ENCODE measurements at places on chromosomes 4 and X.
A peak's percentile ranks its signal among the peaks of the same experiment; 100 is the strongest.

DNA sequence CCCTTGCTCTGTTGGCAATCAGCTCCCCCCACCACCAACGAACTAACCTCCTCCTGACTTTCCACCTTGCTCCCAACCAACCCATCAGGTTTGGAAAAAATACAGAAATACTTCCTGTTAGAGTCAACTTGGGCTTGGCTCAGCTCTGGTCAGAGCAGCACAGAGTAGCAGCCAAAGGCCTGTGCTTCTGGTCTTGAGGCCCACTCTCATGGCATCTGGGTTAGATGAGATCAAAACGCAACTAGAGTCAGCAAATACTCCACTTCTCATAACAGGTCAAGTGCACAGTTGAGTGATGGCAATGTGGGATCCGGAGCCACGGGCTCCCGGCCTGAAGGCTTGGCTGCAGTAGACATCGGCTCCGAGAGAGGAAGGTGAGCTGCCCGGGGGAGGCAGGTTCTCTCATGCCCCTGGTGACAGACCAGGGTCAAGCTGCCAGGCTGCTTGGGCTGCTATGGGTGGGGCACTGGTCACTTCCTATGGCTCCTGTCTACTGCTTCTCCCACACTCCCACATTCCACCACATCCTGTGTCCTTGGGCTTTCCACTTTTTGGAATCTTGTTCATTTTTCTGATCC is 34.8 kb downstream of the ZNF185 start:
- no peak for DNase-seq

- peak; percentile 60 for DNase-seq
These were observed at the start of gene RAB39B for GRCh38 chrX:155263854-155264628. TSS of gene RAB39B (minus strand) at chrX:155264491. CDS start at chrX:155264288, 203 bp downstream.

DNA sequence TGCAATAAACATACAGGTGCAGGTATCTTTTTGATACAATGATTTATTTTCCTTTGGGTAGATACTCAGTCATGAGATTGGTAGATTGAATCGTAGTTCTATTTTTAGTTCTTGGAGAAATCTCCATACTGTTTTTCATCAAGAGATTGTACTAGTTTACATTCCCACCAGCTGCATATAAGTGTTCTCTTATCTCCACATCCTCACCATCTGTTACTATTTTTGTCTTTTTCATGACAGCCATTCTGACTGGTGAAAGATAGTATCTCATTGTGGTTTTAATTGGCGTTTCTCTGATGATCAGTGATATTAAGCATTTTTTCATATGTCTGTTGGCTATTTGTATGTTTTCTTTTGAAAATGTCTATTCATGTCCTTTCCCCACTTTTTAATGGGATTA is 202.2 kb downstream of the RAPGEF2 start:
- no peak for DNase-seq

GRCh38 chrX:130245441-130245840 is 23.3 kb downstream of the ZNF280C start:
- peak; percentile 78 for DNase-seq

DNA sequence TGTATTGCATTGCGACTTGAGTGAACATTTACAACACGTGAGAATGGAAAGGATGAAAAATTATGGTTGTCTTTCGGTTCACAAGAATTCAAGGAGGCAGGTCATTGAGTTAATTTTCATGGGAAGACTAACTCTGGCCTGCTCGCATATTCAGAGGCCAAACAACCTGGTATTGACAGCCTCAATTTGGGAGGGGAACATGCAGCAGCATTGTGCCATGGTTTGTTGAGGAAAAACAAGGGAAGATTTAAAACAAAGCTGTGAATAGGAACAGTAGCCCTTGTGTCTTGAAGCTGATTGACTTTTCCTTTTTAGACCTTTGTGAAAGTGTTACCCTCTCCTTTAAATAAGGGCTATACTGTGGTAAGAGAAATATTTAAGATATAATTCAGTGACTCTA is 31.9 kb downstream of the FAT4 start:
- no peak for DNase-seq

DNA sequence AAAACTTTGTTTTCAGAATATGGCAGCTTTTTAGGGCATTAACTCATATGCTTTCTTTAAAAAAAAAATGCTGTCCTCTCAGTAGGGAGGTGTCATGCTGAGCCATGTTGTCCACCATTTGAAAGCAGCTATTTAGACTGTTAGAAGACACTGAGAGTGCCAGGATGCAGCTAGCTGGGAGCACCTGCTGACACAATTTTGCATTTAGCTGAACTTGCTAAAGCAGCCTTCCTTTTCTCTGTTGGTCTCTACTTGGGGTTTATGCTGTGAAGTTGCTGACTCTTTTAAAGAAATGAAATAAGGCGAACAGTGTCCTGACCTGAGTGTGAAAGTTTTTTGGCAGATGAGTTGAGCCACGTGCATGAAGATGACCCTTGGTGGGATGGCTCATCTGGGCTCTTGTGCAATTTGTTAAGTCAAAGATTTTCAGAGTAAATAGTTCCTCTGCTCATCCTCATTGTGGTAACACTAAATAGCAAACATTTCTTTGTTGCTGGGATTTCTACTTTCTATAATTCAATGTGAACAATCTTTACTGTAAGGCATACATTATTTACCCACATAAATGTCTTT is 64.5 kb downstream of the CDS1 start:
- DNase-seq = peak; percentile 84

Measured in choroid plexus epithelial cell (primary cell).